ENCODE measurements at places on chromosomes 13 and 19.

DNA sequence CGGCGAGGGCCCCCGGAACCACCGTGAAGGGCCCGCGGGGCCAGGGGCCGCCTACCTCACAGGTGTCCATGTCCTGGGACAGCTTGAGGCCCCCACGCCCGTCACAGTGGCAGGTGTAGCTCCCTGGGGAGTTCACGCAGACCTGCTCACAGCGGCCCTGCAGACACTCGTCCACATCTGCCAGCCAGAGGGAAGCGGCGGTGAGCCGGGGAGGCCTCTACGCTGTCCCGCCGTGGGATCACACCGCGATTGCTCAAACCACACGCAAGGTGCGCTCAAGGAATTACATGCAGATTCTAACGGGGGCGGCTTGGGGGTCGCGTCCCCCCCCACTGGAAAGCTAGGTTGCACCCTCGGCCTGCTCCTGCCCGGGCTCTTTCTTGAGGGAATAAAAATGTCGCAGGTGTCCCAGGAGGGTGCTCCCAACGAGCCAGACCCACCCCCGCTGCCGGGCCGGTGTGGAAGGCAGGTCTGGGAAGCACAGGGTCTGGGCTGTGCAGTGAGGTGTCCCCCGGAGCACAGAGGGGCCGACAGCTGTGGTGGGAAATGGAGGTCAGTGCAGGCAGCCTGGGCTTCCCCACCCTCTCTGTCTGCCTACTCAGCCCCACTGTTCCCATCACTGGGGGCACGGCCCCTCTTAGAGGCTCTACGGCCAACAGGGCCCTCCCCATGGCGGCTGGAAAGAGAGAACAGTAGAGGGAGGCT, 29.2 kb downstream of the GAS6 start:
- no peak for DNase-seq

DNA sequence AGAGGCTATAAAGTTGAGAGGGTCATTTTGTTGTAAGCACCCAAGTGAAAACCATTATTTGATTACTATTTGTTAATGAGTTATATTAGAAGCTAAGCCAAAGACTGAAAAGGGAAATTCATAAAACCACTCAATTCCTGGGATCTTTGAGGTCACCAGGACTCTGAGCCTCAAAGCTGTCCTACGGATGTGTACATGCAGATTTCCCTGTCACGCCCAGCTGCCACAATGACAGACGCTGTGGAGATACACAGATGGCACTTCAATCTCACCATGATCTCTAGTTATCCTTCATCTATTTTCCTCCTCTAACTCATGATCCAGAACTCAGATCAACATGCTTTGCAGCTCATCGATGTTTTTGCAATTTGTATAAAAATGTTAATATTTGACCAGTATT, 403.5 kb upstream of the MIR17HG start:
- DNase-seq = no peak

GRCh38 chr13:70795484-70795883, 687.2 kb upstream of the KLHL1 start:
- DNase-seq = no peak

GRCh38 chr19:31334101-31334848, 15.0 kb downstream of the TSHZ3 start:
- DNase-seq = no peak

GRCh38 chr19:29610574-29611271, 4.6 kb downstream of the POP4 start:
- peak; percentile 77 for DNase-seq

- DNase-seq = no peak
Observed at GRCh38 chr13:31208559-31209122, 8.9 kb downstream of the B3GLCT start.

DNA sequence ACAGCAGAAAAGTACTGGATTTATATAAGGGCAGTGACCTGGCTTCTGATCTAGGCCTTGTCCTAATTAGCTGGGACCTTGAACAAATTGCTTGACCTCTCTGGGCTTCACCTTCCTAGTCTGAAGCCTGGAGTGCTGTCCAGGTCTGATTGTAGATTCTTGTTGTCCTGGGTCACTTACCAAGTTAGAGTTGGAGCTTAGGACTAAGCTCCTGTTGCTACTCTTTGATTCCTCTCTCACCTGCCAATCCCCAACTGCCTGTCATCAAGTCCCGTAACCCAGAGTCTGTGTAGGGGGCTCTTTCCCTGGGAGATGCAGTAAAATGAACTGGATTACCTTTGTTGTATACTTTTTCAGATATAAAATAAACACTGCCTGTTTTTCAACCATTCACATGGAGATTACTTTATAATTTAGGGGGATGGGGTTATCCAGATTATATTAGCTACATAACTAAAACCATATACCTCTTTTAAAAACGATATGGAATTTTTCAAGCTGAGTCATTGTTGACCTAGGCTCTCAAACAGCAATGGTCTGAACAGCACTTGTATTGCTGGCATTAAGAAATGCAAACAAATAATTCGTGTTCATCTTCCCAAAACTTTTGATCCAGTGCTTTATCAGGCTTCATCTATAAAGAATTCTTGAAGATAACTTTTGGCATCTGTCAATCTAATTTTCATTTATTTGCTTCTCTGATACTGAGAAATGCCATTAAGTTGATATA, 5.8 kb downstream of the ARHGAP35 start:
- no peak for DNase-seq

DNA sequence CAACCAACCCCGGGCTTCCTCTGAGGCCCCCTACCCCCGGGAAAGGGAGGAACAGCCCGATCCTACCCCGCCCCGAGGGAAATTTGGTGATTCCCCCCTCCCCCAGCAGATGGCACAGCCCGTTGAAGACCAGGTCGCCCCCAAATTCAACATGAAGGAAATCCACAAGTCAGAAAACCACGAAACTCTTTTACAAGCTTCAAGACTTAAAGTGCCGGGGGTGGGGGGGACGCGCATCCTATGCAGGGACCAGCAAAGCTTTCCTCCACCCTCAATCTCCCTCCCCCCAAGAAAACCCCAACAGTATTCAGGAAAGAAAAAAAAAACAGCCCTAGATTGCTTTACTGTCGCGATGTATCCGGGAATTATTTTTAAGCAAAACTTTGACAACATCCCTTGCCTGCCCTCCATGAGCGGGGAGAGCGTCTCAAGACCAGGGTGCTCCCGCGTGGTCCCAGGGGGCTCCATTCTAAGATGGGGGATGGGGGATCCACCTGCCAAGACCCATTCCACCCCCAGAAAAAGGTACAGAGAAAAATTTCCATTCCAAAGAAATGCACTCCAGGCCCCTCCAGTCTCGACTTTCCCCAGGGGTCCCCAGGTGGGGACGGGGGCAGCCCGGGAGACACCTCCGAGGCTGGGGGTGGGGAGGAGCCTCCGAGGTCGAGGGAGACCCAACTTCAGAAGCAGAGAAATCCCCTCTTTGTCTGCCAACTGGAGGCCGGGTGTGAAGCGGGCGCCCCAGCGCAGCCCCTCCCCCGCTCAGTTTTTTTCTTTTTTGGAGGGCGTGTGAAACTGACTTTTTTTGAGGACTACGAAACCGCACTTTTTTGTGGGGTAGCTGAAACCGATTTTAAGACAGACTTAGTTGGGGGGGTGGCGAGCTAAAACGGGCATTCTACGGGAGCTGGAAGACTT, 1.5 kb downstream of the TCF3 start:
- DNase-seq = peak; percentile 49

DNA sequence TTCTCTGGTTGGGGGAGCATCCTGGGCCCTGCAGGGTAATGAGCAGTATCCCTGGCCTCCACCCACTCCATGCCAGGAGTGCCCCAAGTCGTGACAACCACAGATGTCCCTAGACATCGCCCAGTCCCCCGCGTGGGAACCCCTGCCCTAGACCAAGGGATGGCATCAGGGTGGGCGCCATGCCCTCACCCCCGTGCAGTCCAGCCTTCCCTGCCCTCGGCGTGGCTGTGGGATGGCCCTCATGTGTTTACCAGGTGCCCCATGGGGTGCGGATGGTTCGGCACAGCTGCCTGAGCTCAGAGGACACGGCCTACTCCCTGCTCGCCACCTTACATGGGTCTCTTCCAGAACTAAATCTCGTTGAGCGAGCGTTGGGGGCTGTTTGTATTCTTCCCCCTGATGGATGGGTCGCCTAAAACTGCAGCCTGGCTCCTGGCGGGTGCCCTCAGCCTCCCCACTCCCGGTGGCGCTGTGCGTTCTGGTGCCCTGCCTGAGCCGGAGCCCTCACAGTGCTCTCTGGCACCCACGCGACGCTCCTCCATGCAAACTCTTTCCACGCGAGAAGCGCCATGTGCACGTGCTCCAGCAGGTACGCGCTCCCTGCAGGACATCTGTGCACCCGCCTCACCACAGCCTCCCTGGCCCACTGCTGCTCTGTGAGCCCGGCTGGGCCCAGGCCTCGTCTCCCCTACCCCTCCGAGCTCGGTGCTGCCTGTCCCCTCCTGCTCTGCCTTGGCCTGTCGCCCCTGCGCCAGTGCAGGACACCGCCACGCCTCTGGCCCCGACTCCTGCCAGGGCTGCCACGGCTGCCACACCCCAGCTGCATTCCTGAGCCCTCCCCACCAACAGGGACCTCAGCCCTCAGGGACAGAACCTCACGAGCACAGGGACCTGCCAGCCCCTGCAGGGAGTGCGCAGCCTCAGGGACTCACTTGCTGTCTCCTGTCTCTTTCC, 145.0 kb downstream of the KDM4B start:
- no peak for DNase-seq

DNA sequence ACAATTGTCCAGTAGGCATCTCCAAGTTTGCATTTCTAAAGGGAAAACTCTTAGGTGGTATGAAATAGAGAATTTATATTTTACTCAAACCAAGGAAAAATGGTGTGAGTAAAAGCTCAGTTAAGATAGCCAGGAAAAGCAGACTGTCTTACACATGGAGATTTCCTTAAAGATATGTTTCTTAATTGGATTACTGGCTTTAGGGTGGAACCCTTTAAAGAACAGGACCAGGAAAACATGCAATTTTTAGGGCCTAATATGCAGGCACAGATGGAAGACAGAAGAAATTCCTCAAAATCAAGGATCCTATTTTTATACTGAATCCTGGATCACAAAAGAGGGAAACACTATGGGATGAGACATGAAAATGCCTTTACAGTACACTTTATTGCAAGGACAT, 100.3 kb upstream of the PCDH17 start:
- no peak for DNase-seq

- DNase-seq = no peak
Observed at GRCh38 chr19:51789061-51789795, 5.7 kb upstream of the FPR3 start.

GRCh38 chr13:29953542-29953941, 103.1 kb upstream of the UBL3 start:
- no peak for DNase-seq

- DNase-seq = no peak
Observed at GRCh38 chr19:14495672-14496028, 277 bp downstream of the GIPC1 start.

- DNase-seq = peak; percentile 84
Observed at GRCh38 chr19:19860756-19861390, 4.8 kb upstream of the ZNF253 start.

DNA sequence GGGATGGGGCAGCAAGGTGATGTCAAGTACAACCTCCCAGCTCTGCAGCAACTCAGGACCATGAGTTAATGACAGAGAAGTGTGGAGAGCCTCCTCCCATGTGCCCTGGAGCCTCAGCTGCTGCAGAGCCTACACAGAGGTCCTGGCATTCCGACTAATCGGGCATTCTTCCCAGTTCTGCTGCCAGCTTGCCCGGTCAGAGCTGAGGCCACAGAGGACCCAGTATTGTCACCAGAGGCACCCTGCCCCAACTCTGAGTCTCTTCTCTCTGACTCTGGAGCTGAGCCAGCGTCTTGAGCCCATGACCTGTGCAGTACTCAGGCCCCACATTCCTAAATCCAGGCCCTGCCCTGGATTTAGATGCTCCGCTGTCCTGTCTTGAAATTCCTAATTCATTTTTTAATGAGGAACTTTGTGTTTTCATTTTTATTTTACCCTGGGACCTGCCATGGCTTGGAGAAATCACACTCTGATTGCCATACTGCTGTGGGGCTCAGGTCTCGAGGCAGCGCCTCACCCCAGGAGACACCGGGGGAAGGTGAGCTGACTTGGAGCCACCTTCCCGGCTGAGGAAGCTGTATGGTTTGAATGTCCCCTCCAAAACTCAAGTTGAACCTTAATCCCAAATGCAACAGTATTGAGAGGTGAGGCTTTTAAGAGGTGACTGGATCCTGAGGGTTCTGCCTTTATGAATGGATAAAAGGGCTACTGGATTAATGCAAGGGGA, 144.9 kb upstream of the ZNF507 start:
- no peak for DNase-seq

DNA sequence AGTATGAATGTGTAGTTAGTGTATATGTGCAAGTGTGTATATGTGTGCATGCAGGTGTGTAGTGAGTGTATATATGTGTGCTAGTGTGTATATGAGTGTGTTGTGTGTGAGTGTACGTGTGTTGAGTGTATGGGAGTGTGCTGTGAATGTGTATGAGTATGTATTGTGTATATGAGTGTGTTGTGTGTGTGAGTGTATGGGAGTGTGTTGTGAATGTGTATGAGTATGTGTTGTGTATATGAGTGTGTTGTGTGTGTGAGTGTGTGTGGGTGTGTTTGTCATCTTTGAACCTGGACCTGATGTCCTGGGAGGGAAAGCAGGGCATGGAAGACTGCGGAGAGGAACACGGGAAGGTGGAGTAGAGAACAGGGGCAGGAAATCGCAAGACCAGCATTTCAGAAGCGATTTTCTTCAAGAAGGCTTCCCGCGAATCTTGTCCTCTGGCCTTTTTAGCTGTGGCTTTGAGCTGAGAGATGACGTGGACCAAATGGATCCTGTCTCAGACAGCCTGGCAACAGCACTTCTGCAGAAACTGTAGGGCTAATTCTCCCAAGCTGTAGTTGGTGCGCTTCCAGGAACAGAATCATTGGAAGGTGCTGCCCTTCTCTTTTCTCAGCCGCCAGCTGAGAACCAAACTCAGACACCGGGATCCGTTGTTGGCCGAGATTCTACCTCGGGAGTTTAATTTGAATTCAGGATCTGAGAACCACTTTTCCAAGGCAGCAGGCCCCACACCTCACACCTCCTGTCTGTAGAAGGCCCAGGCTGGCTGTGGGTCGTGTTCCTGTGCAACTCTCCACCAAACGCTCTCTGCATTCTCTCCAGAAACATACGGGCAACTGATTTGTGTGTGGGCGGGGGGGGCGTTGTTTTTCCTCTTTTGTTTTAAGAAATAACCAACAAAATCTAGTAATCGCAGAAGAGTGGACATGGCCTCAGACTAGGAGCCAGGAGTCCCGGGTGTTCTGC, 94.7 kb upstream of the RAP2A start:
- DNase-seq = no peak

DNA sequence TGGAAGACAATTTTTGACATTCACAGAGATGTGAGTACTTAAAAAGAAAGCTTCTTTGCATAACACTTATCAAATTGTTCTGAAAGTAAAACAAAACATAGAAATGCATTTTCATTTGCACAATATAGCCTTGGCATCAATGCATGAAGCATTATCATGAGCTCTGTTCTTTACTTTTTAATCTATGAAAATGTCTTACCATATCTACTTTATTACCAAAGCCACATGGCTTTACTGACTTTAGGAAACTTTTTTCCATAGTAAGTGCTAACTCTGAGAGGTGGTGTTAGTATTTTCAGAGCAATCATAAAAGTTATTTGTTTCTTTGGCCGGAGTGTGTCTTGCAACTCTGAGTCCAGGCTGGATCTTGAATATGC, 10.5 kb downstream of the TNFRSF19 start:
- DNase-seq = no peak

Measured in neuronal stem cell (in vitro differentiated cells).